ENCODE measurements at places on chromosomes 7 and 10.

GRCh38 chr7:119708891-119709290 is 564.1 kb upstream of the KCND2 start:
- DNase-seq, result no peak

GRCh38 chr10:11186374-11186773 is 168.7 kb downstream of the CELF2 start:
- no peak for DNase-seq

DNA sequence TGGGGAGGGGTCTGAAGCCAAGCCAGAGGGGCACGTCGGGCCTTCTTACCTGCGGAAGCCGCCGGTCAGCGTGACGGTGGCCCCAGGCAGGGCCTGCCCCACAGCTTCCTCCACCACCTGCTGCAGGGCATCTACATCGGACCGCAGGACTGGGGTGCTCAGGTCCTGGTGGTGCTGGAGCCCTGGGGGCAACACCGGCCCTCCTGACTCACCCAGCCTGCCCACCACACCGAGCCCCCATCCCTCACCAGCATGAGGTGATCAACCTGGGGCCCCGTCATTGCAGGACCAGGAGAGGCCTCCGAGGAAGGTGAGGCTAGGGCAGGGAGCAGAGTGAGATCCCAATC is 8.0 kb downstream of the POLM start:
- no peak for DNase-seq

DNA sequence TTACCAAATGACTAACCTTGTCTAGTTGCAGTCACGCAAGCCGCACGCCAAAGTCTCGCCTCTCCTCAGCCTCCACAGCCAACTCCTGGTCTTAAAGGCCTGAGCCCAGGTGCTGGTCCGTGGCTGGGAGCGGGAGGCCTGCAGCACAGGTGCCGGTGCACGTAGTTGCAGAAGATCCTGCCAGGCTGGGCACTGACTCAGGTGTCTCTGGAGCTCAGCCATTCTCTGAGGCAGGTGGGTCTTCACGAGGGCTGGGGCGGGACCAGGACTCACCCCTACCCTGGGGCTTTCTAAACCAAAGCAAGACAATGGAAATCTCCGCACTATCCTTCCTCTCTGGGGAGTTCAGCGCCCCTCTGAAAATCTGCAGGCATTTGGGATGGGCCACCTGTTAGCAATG is 216.4 kb downstream of the MLLT10 start:
- DNase-seq, result no peak

DNA sequence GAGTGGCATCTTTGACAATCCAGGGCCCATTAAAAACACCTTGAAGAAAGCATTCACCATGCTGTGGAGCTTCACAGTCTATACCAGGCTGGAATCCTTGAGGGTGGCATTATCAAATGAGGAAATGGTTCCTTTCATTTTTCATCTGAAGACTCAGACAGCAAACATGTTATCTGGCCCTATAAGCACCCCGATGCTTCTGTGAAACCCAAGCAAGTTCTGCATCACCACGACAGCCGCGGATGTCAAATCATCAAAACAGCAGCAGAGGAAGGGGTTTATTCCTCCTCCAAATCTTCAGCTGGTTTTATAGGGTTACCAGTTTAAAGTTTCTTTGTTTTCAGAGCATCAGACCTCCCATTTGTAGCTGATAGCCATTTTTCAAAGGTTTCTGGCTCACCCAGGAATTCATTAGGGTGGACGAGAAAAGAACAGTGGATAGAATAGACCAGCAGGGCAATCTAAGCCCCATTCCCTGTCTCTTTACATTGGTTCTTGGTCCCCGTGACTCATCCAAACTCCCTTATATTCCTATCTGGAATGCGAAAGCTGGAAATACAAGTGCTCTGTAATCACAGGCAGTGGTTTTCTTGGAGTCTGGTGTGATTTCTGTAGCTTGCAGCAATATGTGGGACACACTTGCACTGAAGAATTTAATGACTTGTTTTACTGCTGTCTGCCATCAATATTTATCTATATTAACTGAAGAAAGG is 217.9 kb downstream of the SKAP2 start:
- DNase-seq, result no peak

DNA sequence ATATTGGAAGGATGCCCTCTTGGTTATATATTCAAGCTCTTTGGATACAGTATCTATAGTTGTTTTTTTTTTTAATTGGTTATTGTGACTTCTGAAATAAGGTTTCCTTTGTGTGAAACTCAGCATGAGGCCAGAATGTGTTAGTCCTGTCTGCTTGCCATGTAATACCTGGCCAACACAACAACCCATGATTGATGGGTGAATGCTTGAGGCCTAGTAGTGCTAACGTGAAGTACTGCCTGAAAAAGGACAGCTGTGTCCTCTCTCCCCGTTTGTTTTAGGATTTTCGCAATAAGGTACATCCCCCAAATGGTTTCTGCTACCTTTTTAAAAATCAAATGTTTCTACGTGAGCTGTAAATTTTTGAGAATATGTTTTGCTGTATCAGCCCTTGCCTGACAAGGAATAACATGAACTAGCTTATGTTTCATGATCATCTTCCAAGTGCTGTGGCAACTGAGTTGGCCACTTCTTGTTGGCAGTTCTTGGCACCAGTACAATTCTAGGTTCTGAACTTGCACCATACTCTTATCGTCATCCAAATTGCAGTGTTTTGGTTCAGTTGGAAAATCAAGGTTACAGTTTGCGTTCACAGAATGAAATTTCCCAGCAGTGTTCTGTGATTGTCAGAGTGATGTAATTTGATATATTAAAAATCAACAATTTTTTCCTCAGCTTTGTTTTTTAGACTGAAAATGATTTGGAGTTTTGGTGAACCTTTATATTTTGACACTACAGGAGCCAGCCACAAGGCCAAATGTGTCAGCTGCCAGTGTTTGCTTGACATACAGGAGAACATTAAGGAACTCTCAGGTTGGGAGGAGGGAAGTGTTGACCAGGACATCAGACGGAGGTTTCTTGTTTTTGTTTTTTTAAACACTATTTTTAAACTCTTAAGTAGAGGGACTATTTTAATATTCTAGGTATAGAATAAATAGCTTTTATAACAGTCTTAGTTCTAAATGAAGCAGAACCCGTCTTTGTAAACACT is 13.5 kb upstream of the ASCC1 start:
- no peak for DNase-seq

GRCh38 chr7:13826752-13827151 is 162.7 kb downstream of the ETV1 start:
- no peak for DNase-seq

DNA sequence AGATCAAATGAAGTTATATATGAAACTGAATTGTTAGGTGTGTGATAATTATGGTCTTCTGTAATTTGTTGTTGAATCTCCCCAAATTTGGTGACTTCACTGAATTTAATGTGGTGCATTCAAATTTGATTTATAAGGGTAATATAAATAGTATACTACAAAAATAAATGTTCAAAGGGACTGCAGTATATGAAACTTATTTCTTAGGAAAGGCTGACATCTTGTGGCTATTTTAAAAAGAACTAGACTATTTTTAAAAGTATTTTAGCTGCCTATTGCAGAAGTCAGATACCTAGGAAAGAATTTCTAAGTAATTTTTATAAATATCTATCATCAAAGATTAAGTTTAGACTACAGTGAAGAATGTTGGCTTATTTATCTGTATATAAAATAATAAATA is 36.6 kb downstream of the ATRNL1 start:
- DNase-seq, result peak; percentile 11

GRCh38 chr7:4739528-4739992 is 35.9 kb upstream of the AP5Z1 start:
- DNase-seq, result no peak
